Caki2 (cell line): ENCODE measurements at places on chromosomes 11 and 22.

GRCh38 chr11:83285151-83285770 is 906 bp downstream of the CCDC90B start:
- DNase-seq = no peak

DNA sequence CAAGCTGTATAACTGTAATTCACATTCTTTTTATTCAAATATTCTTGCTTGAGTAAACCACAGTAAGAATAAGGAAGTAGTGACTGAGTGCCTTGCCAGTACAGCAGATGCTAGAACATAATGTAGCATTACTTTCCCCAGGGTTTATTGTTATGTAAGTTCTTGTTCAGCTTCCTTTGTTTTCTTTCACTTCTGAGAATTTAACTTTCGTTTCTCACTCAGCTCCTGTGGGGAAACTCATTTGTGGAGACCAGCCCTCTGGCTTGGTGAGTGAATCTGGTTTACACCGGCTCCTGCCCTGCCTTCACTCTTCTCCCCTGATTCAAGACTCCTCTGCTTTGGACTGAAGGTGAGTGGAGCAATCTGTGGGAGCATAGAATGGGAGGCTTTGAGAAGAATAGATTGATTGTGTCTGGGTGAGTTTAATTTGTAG is at the start of gene TRIM22:
TRIM22 (plus strand) TSS at position 240 of the 433 bp plus-strand sequence. CDS start 6,443 bp downstream, outside the sequence.
- no peak for DNase-seq

DNA sequence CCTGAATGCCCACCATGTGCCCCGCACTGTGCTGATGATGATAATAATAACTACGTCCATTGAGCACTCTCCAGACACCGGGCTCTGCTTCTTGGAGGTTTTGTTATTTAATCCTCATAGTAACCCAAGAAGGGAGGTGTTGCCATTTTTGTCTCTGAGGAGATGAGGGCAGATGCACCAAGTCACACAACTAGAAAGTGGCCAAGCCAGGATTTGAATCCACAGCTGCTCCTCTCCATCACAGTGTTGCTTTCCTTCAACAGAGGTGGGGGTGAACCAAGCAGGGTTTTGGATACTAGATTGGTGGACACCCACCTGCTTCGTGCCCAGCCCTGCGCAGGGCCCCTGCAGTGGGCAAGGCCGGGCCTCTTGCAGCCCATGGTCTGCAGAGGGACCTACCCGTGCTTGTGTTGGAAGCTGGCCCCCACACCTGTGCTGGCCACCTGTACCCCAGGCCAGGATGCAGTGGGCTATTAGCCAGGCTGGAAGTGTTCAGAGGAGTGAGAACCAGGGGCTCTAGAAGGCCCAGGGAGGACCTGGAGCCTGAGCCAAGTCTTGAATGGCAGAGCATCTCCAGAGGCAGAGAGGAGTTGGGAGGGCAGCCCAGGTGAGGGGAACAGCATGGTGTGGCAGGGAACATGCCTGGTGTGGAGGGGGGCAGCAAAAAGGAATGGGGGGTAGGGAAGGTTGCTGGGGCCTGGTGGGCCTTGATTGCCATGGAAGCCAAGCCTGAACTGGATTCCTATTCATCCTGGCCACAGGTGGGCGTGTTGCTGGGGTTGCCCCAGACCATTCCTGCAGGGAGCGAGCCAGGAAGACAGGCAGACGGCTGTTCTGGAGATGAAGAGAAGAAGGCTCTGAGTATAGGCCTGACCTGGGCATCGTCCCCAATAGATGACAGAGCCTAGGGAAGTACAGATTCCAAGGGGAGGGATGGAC is 2.7 kb upstream of the DPP3 start:
- no peak for DNase-seq

- peak; percentile 94 for DNase-seq
Measured at GRCh38 chr11:71948314-71949027, 19.6 kb downstream of the RNF121 start.

GRCh38 chr11:67437082-67437808 is at the start of gene PTPRCAP:
Gene PTPRCAP, minus strand, starts transcription at chr11:67437682. Its CDS starts 63 bp downstream, at chr11:67437619.
- no peak for DNase-seq

DNA sequence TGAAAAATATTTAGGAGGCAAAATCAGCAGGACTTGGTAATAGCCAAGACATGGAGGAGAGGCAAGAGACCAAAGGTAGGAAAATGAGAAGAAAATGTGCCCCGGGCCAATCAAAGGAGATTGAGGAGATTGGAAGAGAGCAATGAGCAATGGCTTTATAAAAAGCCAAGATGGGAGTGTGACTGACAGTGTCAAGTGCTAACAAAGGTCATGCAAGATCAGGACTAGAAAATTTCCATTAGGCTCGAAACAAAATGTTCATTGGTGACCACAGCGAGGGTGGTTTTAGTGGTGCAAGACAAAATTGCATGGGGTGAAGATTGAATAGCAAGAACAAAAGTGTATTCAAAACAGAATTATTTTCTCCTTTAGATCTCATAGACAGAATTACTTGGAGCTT is 45.2 kb upstream of the TBCEL start:
- no peak for DNase-seq

- DNase-seq = no peak
Measured at GRCh38 chr22:34886812-34887211, 179.1 kb upstream of the ISX start.

GRCh38 chr11:1072116-1072820 is 2.4 kb upstream of the MUC2 start:
- no peak for DNase-seq

DNA sequence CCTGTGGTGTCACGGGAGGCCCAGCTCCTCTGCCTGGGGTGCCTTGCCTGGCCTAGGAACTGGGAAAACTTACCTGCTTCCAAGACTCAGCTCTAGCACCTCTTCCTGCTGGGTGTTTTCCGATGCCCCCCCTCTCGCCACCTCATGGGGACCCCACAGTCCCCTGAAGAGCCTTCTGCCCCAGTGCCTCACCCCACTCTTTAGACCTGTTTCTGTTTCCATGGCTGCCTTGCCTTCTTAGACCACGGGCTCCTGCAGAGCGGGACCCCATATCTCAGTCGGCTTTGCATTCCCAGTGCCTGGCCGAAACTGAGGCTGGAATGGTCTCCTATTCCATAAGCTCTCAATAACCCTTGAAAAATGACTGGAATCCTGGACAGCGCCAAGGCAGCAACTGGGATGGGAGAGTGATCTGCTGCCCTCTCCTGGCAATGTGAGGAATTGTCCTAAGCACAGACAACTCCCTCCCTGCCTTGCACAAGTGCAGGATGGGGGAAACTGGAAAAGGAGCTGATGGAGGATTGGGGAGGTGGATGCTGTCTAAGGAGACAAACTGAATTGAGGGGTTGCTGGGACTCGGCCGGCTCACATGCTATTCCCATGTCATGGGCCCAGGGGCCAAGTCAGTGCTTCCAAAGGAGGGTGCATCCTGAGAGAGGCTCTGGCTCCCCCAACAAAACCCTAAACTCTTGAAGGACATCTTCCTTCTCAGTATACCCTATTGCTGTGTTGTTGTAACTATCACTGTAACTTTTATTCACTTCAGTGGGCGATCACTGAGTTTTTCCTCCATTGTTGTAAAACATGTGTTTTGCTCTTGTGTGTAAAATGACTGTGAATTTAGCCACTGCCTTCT is 26.6 kb upstream of the IL17RA start:
- peak; percentile 60 for DNase-seq

GRCh38 chr11:109731451-109731850 is 309.5 kb downstream of the C11orf87 start:
- DNase-seq = no peak

DNA sequence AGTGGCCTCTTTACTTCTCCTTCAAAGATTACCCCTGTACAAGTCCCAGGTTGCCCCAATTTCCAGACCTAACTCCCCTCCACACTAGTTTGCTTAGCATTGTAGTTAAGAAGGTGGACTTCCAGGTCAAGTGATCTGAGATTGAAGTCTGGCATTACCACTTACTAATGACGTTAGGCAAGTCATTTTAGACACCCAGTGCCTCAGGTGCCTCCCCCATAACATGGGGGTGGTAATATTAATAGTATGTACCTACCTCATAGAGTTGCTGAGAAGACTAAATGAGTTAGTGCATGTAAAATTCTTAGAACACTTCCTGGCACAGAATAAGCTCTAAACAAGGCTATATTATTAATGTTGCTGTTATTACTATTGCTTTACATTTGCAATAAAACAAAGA is 93.4 kb downstream of the SPON1 start:
- DNase-seq = no peak
